ENCODE measurements at places on chromosomes 6 and 20.

- no peak for DNase-seq
Observed at GRCh38 chr6:77986380-77987034, 333.7 kb downstream of the MEI4 start.

GRCh38 chr20:4573564-4574355, 147.9 kb upstream of the PRND start:
- no peak for DNase-seq

- no peak for DNase-seq
Observed at GRCh38 chr6:11795403-11795802, 16.8 kb upstream of the ADTRP start.

DNA sequence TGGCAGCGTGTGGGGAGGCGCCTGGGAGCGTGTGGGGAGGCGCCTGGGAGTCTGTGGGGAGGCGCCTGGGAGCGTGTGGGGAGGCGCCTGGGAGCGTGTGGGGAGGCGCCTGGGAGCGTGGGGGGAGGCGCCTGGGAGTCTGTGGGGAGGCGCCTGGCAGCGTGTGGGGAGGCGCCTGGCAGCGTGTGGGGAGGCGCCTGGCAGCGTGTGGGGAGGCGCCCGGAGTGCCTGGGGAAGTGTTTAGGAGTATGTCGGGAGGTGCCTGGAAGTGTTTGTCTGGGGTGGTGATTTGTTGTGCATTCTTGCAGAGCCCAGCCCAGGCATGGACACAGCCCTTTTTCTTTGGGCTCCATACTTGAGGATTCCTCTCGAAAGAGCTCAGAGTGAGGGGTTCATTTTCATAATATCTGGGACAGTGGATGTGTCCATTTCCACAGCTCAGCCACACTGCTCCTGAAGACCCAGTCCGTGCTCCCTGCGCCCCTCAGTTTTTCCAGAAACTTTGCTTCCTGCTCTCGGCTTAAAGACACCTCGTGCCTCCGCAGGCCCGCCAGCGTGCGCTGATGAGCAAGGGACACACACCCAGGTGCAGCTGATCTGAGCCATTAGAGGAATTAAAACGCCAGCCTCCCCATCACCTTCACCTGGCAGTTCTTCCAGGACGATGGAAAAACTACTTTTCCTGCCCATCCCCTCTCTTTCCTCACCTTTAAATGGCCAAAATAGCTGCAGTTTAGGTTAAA, 172.2 kb upstream of the THBS2 start:
- no peak for DNase-seq

DNA sequence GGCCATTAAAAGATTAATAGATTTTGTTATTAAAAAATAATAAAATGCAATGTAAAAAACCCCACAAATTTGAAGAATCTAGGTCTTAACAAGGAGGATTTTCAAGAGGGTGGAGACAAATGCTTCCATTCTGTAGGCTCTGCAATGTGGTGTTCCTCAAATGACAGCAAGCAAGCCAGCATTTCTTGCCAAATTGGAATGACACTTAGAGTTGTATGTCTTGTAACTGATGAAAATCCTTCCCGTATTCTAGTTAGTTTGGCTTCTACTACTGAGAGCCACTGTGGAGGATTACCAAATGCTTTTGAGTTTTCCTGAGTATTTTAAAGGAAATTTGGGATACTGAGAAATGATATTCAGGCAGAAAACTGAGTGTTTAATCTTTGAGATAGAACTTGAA, 1225.5 kb upstream of the CITED2 start:
- no peak for DNase-seq

GRCh38 chr20:34956751-34957472, 1.2 kb downstream of the MYH7B start:
- DNase-seq: no peak

- no peak for DNase-seq
Observed at GRCh38 chr6:72955666-72956065, 269.6 kb downstream of the KHDC1L start.
